ENCODE measurements at places on chromosomes 2 and 18.

- DNase-seq: no peak
Measured at GRCh38 chr2:232516551-232516950, 3.6 kb upstream of the PRSS56 start.

DNA sequence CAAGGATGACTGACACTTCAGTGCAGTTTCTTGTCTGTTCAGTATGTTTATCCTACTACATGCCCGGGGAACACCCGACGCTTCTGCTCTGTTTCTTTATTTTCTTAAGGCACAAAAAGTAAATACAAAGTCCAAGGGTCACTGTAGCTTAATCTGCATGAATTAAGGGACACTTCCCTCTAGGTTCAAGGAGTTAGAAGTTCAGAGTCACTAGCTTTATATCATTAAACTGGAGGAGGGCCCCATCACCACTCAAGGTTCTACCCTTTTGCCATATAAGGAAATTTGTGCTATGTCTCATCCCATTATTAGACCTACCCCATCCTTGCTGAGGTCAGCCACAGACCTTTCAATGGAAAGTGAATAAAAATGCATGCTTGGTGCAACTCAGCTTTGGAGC, 27.6 kb upstream of the RMDN2 start:
- DNase-seq: no peak

GRCh38 chr18:2956056-2956455, 56.9 kb downstream of the LPIN2 start:
- no peak for DNase-seq

GRCh38 chr2:43832457-43832856, 6.2 kb downstream of the ABCG5 start:
- DNase-seq: no peak

- no peak for DNase-seq
Measured at GRCh38 chr2:220076734-220077133, 449.3 kb downstream of the SLC4A3 start.
